ENCODE measurements at places on chromosomes 6 and 20. TPM values are rescaled to one million over a fixed set of nuclear protein-coding genes. Genes with fewer than 3 reads are reported as not detected.

Gene PLN
- polyA plus RNA-seq = not detected

Gene CLPSL1
- polyA plus RNA-seq = not detected

Gene RAD21L1
- polyA plus RNA-seq = not detected

Gene KIAA1755
- polyA plus RNA-seq = 1.3 TPM

Gene VIP
- polyA plus RNA-seq = not detected

Gene MTFR2
- polyA plus RNA-seq = 1.4 TPM

Gene KIF6
- polyA plus RNA-seq = 2.1 TPM

Gene WFDC10B
- not detected for polyA plus RNA-seq

Gene CTCFL
- not detected for polyA plus RNA-seq

Gene MOCS1
- polyA plus RNA-seq = 4.6 TPM

Gene SLC22A7
- polyA plus RNA-seq = 2.4 TPM

Gene TSPO2
- polyA plus RNA-seq = not detected

Gene OLIG3
- not detected for polyA plus RNA-seq

Gene AGPAT4
- 42.6 TPM for polyA plus RNA-seq

Gene CCN6
- polyA plus RNA-seq = not detected

Gene SNX5
- polyA plus RNA-seq = 66.6 TPM

Gene SYCP2
- 1.4 TPM for polyA plus RNA-seq

Gene BTBD3
- polyA plus RNA-seq = 90.0 TPM

Gene PDE7B
- 5.9 TPM for polyA plus RNA-seq

Gene HSPA12B
- not detected for polyA plus RNA-seq

Gene TRIM10
- not detected for polyA plus RNA-seq

Gene LY6G6D
- not detected for polyA plus RNA-seq

Gene SRF
- polyA plus RNA-seq = 28.9 TPM

Gene C20orf141
- not detected for polyA plus RNA-seq

Gene HLA-DRB1
- polyA plus RNA-seq = not detected

Gene SLC16A10
- 3.7 TPM for polyA plus RNA-seq

Gene RUNX2
- not detected for polyA plus RNA-seq

Gene COL10A1
- polyA plus RNA-seq = not detected

Gene NRSN1
- 24.5 TPM for polyA plus RNA-seq

Gene MEP1A
- polyA plus RNA-seq = not detected

Gene TSBP1
- polyA plus RNA-seq = not detected

Gene LY86
- not detected for polyA plus RNA-seq

Gene CST5
- polyA plus RNA-seq = not detected

Gene BMP7
- 3.6 TPM for polyA plus RNA-seq

Gene LZTS3
- 42.0 TPM for polyA plus RNA-seq

Gene VARS1
- polyA plus RNA-seq = 40.9 TPM

Gene PRICKLE4
- polyA plus RNA-seq = not detected

Gene ADGB
- polyA plus RNA-seq = not detected

Gene FAM110A
- polyA plus RNA-seq = 8.0 TPM

Gene RPP21
- 116 TPM for polyA plus RNA-seq

Gene MEI4
- polyA plus RNA-seq = not detected

Gene C20orf144
- polyA plus RNA-seq = not detected

Gene RBM24
- 4.9 TPM for polyA plus RNA-seq

Gene HDAC2
- 312 TPM for polyA plus RNA-seq

Gene ADAT2
- polyA plus RNA-seq = 3.3 TPM

Gene PTCRA
- not detected for polyA plus RNA-seq

Gene RNF182
- polyA plus RNA-seq = 8.0 TPM

Gene ZC3H12D
- 1.0 TPM for polyA plus RNA-seq

Gene CMTR1
- polyA plus RNA-seq = 65.0 TPM

Gene USP49
- polyA plus RNA-seq = 24.2 TPM

Gene GNAS-AS1
- 0.64 TPM for polyA plus RNA-seq

All from neural cell (in vitro differentiated cells).